Occipital lobe (tissue), 3 donors: ENCODE measurements at places on chromosomes 2 and 18.

DNA sequence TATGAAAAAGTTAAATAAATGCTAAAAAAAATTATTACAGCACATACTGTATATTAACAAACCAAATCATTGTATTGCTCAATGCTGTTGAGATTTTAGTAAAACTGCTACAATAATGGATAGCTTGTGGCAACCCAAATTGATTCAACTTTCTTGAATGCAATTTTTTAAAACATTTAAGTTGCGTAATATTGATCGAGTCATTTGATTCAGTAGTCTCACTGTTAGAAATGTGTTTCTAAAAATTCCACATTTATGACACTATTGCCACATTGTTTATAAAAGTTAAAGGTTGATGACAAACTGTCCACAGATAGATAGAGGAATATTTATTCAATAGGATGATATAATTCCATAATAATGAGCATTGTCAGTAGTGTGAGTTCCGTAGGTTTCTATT is 640.7 kb upstream of the CRIM1 start:
- no peak for DNase-seq

GRCh38 chr18:73975266-73975665 is 172.4 kb downstream of the FBXO15 start:
- DNase-seq, result no peak

- DNase-seq, result no peak
Observed at GRCh38 chr2:19543663-19544383, 185.4 kb upstream of the OSR1 start.

DNA sequence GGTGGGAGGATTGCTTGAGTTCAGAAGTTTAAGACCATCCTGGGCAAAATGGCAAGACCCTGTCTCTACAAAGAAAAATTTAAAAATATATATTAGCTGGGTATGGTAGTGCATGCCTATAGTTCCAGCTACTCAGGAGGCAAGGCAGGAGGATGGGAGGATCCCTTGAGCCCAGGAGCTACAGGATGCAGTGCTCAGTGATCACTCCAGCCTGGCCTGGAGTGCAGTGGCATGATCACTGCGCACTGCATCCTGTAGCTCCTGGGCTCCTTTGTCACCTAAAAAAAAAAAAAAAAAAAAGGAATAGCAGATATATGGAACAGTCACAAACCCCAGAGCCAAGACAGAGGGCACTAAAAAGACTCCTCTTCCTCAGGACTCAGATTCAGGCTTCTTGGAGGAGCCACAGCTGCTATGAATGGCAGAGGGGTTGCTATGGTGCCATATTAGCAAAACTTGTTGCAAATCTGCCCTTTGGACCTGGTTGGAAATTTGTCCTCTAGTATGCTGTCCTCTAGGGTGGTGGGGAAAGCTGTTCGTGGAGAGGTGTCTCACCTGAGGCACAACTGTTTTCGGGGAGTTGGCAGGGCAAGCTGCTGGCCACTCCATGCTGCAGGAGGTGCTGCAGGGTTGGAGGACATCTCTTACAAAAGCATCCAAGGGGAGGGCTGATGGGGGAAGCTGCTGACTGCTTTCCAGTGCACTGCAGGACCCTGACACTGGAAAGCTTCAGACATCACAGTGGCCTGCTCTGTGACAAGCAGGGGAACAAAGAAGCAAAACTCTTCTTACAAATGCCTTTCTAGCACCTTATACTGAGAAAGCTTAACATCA is 22.7 kb downstream of the CYP20A1 start:
- no peak for DNase-seq

- DNase-seq, result no peak
Observed at GRCh38 chr2:179595284-179595683, 266.1 kb downstream of the ZNF385B start.

- no peak for DNase-seq
Observed at GRCh38 chr2:153101187-153101586, 377.4 kb downstream of the RPRM start.

- no peak for DNase-seq
Observed at GRCh38 chr2:200850512-200851256, 13.8 kb downstream of the CLK1 start.

DNA sequence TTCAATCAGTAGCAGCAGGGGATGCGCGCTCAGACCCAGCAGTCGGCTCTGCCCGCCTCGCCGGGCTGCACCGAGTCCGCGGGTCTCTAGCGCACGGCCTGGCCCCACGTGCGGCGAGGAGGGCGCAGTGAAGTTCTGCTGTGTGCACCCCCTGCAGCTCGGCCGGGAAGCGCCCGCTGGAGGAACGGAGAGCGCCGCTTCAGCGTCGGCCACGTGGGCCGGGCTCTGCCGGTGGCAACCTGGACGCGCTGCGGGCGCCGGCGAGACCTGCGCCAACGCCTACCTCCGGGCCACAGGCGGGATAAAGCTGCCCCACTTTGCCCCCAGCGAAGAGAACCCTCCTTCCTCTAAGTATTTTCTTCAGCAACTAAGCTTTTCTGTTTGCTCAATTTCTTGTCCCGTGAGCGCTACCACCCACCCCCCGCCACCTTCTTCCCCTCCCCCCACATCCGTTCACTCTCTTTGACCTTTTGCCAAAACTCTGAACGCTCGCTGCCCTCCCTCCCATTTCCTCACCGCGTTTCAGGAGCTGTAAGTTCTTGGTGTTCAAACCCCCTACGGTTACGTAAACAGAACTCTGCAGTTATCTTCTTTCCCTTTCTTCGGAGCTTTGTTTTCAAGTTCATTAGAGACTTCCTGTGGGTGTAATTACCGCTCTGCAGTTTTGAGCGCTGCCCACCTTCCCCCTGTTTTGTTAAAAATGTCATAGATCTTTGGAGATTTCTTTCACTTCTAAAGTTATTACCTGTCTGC is 42.6 kb upstream of the EDAR start:
- DNase-seq, result no peak

DNA sequence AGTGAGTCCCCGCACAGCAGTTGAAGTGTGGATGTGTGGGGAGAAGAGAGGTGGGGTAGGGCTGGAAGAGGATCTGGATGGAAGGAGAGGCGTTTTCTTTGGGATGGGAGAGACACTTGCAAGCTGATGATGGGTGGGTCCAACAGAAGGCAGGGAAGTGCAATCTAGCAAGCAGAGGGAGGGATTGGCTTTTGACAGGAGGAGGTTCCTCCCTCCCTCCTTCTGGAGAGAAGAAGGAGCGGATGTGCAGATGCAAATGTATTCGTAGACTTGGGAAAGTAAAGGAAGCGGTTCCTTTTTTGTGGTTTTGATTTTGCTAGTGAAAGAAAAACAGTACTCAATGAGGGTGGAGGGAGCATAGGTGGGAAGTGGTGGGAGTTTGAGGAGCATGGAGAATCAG is 48.9 kb downstream of the LAMA3 start:
- no peak for DNase-seq

DNA sequence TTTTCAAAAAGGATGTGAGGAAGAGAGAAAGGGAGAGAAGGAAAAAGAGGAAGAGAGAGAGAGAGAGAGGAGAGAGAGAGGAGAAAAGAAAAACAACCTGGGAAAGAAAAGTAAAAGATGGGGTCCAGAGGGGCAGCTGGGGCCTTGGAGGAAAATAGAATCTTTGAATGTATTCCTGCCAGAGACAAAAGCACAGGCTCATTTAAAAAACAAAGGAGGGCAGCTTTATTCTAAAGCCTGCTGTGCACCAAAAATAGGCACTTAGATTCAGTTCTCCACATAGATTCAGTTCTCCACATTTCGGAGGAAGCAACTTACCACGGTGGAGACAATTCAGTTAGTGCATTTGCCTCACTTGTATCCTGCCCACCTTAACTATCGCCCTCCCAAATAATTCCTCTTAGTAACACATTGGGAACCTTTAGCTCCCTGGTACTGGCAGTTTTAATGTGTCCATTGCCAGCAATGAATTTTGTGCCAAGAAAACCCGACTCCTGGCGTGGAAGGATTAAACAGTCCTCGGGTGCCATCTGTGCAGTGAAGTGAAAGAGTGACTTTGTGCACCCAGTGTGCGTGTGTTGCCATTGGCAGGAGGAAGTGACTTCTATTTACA is 71.3 kb downstream of the DPP4 start:
- peak; percentile 19 for DNase-seq

DNA sequence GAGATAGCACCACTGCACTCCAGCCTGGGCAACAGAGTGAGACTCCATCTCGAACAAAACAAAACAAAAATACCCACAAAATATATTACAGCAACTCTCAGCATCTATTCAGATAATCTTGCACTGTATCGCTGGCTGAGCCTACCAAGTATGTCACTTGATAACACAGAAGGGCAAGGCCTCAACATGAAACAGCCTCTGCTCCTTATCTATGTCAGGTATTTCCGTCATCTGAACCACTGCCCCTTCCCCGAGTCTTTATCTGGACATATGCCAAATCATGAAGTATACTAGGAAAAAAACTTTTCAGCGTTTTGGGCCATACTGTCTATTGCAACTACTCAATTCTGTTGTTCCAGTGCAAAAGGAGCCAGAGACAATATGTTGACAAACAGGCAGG is 17.7 kb downstream of the PDIA6 start:
- no peak for DNase-seq

DNA sequence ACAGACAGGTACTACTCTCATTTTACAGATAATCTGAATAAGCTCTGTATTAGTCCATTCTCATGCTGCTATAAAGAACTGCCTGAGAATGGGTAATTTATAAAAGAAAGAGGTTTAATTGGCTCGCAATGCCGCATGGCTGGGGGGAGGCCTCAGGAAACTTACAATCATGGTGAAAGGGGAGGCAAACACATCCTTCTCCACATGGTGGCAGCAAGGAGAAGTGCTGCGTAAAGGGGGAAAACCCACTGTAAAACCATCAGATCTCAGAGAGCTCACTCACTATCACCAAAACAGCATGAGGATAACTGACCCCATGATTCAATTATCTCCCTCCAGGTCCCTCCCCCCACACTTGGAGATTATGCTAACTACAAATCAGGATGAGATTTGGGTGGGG is 254.4 kb downstream of the KCNE4 start:
- DNase-seq, result no peak

DNA sequence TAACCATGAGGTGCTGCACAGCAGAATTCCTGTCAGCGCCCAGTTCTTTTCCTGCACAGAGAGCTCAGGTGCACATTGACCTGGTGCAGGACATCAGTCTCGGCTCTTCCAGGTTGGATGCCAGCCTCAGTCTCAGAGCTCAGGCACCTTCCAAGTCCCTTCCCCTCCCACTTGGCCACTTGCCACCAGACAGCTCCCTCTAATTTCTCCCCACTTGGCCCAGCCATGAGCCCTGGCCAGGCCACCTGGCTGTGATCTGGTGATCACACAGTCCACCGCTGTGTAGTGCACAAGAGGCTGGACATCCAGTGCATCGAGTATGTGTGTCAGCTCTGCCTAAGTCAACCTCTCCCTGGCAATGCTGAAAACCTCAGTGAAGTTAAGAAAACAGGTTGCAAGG is 336.6 kb upstream of the MYT1L start:
- DNase-seq, result no peak

GRCh38 chr2:8511868-8512612 is 169.8 kb upstream of the ID2 start:
- no peak for DNase-seq
